ENCODE measurements at places on chromosomes 5 and 9.

GRCh38 chr5:18483451-18483850, 849.2 kb downstream of the TAF11L14 start:
- DNase-seq: no peak
- H3K27ac ChIP-seq: no peak overlapping the region
- no peaks in the 10 kb centered on the region for H3K36me3 ChIP-seq

GRCh38 chr5:81907012-81907635, 64.7 kb upstream of the ATG10 start:
- no peaks in the 10 kb centered on the region for H3K27me3 ChIP-seq
- H3K36me3 ChIP-seq: no peaks in the 10 kb centered on the region
- H3K27ac ChIP-seq: no peak overlapping the region
- DNase-seq: no peak

DNA sequence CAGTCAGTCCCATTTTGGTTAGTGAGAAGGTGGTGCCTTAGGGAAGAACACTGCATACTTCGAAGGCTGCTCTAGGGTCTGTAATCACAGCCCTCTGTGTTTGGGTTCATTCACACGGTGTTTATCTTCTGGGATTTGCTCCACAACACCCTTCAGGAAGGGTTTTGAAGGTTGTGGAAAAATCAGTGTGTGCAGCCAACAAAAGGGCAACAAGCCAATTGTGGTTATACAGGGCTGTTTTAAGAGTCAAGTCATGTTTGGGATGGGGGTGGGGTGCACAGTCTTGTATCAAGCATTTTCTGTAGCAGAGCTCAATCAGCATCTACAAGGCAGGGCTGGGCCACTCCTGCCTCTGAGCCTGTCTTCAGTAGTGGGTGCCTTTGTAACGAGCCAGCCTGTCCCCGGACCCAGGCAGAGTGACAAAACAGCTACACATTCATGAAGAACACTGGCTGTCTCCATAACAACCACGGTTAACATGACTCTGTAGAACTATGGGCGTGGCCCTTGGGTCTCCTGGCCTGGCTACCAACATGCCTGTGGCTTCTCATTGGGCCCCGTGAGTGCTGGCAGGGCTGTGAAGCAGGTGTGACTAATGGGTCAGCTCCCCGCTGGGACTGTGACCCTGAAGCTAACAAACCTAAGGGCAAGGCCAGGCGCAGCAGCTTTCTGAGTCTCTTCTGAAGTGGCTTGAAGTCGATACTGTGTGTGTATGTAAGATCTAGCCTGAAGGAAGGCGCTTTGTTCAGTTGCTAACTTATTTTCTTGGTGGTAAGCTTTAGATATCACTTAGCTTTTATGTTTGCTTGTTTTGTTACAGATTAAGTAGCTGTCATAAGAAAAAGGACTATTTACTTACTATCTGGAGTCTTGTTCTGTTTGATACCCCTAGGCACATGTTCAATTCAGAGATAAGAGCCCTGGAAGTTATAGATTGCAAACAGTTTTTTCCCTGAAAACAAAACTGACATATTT, 27.9 kb upstream of the GOLM1 start:
- no peak overlapping the region for H3K4me3 ChIP-seq
- no peak for DNase-seq
- H3K36me3 ChIP-seq: no peaks in the 10 kb centered on the region
- H3K27me3 ChIP-seq: no peaks in the 10 kb centered on the region
- H3K4me1 ChIP-seq: no peaks in the 10 kb centered on the region
- no peak overlapping the region for H3K27ac ChIP-seq

- H3K4me3 ChIP-seq: no peak overlapping the region
- no peak for DNase-seq
- H3K36me3 ChIP-seq: no peaks in the 10 kb centered on the region
Measured at GRCh38 chr9:12816656-12817101, 41.9 kb downstream of the LURAP1L start.

GRCh38 chr5:108233617-108234155, 148.2 kb downstream of the FBXL17 start:
- DNase-seq: no peak
- H3K36me3 ChIP-seq: no peaks in the 10 kb centered on the region
- no peak overlapping the region for H3K4me3 ChIP-seq
- H3K27ac ChIP-seq: no peak overlapping the region

DNA sequence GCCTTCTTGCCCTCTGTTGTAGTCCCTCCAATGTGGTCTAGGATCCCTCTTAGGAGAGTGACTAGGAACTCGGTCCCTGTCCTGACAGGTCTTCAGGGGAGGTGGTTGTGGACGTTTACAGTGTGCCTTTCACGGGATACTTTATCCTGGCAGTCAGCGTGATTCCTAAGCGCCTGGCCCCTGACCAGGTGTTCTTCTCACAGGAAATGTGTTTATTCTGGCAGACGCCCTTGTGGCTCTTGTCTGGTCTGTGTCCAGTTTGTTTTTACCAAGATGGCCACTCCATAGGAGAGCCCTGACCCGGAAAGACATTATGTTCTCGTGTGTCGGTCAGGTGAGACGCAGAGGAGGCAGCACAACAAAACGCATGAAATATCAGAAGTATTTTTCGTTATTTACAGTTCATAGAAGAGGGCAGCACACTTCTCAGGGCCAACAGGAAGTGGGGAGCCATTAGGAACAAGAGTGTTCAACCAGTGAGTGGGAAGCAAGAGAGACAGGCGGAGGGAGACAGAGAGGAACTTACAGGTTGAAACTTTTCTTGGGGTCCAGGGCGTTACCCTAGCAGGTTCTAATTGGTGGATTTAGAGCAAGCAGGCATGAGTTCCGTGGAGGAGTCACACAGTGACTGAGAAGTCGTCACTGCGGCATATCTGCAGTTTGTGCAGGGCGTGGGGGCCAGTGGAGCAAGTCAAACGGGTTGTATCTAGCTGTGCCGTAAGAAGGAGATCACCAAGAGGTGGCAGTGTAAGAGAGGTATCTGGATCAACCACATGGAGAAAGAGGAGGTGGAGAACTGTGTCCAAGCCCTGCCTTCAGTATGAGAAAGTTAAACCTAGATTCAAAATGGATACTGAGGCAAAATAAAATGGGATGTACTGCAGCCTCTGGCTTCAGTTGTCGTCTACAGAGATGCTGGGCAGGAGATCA, 412.9 kb downstream of the ZSWIM6 start:
- H3K4me3 ChIP-seq: no peak overlapping the region
- H3K27me3 ChIP-seq: no peaks in the 10 kb centered on the region
- DNase-seq: no peak
- no peak overlapping the region for H3K27ac ChIP-seq
- H3K36me3 ChIP-seq: no peaks in the 10 kb centered on the region
- H3K4me1 ChIP-seq: no peaks in the 10 kb centered on the region

- H3K27me3 ChIP-seq: no peaks in the 10 kb centered on the region
- no peak for DNase-seq
- H3K36me3 ChIP-seq: no peaks in the 10 kb centered on the region
- no peaks in the 10 kb centered on the region for H3K4me1 ChIP-seq
- H3K4me3 ChIP-seq: no peak overlapping the region
Measured at GRCh38 chr9:116646661-116647514, 40.2 kb upstream of the TRIM32 start.

DNA sequence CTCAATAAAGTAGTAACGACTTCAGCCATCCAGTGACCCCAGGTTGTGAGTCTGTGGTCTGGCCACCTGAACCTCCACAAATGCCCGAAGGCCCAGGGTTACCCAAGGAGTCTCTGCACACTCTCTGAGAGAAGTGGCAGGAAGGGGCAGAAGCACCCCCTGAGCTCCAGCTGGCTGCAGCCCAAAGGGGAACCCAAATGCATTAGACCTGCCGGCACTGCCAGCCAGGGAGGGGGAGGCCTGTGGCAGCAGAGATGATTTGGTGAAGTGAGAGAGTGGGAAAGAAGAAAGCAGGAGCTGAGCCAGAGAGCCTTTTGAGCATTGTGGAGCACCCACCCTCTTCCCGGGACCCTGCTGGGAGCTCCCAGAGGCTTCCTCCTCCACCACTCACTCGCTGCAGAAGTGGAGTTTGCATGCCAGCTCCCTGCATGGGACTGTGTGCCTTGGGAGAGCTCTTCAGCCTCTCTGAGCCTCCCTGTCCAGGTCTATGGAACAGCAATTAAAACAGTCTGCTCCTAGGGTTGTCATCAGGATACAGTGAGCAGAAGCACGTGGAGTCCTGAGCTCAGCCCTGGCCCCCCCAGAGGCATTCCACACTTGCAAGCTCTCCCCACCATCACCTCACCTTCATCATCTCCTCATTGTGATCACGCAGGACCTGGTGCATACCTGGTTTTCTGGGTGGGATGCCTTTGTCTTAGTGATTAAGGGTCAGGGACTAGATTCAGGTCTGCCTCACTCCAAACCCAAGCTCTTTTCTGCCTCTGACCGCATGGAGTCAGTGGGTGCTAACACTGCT, 13.8 kb upstream of the ANGPTL2 start:
- H3K36me3 ChIP-seq: no peaks in the 10 kb centered on the region
- H3K4me3 ChIP-seq: no peak overlapping the region
- no peaks in the 10 kb centered on the region for H3K4me1 ChIP-seq
- H3K27me3 ChIP-seq: no peaks in the 10 kb centered on the region

DNA sequence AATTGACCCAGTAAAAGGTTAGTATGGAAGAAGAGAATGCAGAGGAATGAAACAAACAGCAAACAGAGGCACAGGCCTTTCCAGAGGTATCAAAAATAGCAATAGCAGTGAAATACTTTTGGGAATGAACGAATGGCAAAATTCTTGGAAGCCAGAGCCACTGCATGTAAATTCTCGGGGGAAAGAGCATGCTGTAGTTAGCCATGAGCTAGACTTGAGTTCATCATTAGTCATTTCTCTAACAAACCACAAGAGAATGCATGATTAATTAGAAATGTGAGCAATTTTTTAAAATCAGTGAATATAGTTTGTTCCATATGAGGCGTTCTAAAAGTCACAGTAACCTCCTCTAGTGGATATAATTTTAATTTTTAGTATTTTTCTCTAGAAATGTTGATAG, 170.3 kb upstream of the PRR16 start:
- no peaks in the 10 kb centered on the region for H3K36me3 ChIP-seq
- H3K4me3 ChIP-seq: no peak overlapping the region
- no peaks in the 10 kb centered on the region for H3K27me3 ChIP-seq

DNA sequence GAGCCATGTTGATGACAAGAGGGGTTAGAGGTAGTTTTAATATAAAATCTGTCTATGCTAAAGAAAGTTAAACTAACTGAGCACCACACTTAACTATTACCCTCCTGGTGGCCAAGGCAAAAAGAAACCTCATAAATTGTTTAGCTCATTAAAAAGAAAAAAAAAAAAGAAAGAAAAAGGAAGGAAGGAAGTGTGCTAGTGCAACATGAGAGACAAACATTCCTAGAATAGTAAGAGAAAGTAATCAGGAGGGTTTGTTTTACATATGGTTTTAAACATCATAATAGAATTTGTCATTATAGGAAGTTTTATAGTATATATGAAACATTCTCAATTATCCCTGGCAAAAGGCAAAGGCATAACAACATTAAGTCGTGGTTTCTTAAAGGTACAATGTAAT, 152.3 kb downstream of the SNX18 start:
- no peaks in the 10 kb centered on the region for H3K27me3 ChIP-seq
- H3K36me3 ChIP-seq: no peaks in the 10 kb centered on the region
- H3K4me3 ChIP-seq: no peak overlapping the region

DNA sequence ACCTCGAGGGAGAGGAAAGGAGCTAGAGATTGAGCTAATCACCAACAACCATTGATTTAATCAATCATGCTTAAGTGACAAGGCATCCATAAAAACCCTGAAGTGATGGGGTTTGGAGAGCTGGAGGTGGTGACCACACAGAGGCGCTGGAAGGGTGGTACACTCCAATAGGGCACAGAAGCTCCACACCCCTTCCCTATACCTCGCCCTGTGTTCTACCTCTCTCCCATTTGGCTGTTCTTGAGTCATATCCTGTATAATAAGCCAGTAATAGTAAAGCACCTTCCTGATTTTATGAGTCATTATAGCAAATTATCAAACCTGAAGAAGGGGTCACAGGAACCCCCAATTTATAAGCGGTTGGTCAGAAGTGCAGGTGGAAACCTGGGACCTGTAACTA, 18.3 kb downstream of the ACTL7B start:
- no peak overlapping the region for H3K4me3 ChIP-seq
- H3K36me3 ChIP-seq: no peaks in the 10 kb centered on the region
- H3K27ac ChIP-seq: no peak overlapping the region
- no peaks in the 10 kb centered on the region for H3K4me1 ChIP-seq
- no peaks in the 10 kb centered on the region for H3K27me3 ChIP-seq

GRCh38 chr5:53882676-53883031, 322.2 kb downstream of the NDUFS4 start:
- no peaks in the 10 kb centered on the region for H3K4me1 ChIP-seq
- H3K4me3 ChIP-seq: no peak overlapping the region
- H3K27ac ChIP-seq: no peak overlapping the region
- DNase-seq: no peak
- no peaks in the 10 kb centered on the region for H3K27me3 ChIP-seq
- H3K36me3 ChIP-seq: no peaks in the 10 kb centered on the region

- H3K4me3 ChIP-seq: no peak overlapping the region
- H3K4me1 ChIP-seq: no peaks in the 10 kb centered on the region
- no peaks in the 10 kb centered on the region for H3K36me3 ChIP-seq
- no peaks in the 10 kb centered on the region for H3K27me3 ChIP-seq
Measured at GRCh38 chr5:10735569-10736276, 25.3 kb downstream of the DAP start.

GRCh38 chr5:141439411-141440141, 9.3 kb downstream of the PCDHGA12 start:
- H3K4me3 ChIP-seq: no peak overlapping the region
- no peak overlapping the region for H3K27ac ChIP-seq
- DNase-seq: no peak
- no peaks in the 10 kb centered on the region for H3K4me1 ChIP-seq
- no peaks in the 10 kb centered on the region for H3K27me3 ChIP-seq

GRCh38 chr5:173880306-173880985, 7.7 kb upstream of the CPEB4 start:
- H3K27me3 ChIP-seq: no peaks in the 10 kb centered on the region
- H3K27ac ChIP-seq: no peak overlapping the region

DNA sequence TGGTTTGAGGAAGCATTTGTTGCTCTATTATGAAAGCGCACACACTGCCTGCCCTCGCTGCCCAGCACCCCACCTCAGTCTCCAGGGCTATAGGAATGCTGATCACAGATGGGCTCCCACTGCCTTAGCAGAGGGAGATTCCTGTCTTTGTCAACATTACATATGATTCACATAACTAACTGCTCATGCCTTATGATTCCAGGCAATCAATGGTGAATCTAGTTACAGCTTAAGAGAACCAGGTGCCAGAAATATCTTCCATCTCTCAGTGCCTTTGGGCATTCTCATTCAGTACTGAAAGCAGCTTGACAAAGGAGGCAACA, 458.9 kb upstream of the C9orf72 start:
- H3K4me1 ChIP-seq: no peaks in the 10 kb centered on the region
- H3K27me3 ChIP-seq: no peaks in the 10 kb centered on the region
- no peak overlapping the region for H3K4me3 ChIP-seq
- DNase-seq: no peak
- no peak overlapping the region for H3K27ac ChIP-seq
- H3K36me3 ChIP-seq: no peaks in the 10 kb centered on the region

- H3K4me3 ChIP-seq: no peak overlapping the region
- no peak overlapping the region for H3K27ac ChIP-seq
- no peaks in the 10 kb centered on the region for H3K36me3 ChIP-seq
- H3K27me3 ChIP-seq: no peaks in the 10 kb centered on the region
- DNase-seq: no peak
- no peaks in the 10 kb centered on the region for H3K4me1 ChIP-seq
Measured at GRCh38 chr9:107907715-107908114, 418.1 kb upstream of the KLF4 start.
